ENCODE measurements at places on chromosomes 2 and 18.

DNA sequence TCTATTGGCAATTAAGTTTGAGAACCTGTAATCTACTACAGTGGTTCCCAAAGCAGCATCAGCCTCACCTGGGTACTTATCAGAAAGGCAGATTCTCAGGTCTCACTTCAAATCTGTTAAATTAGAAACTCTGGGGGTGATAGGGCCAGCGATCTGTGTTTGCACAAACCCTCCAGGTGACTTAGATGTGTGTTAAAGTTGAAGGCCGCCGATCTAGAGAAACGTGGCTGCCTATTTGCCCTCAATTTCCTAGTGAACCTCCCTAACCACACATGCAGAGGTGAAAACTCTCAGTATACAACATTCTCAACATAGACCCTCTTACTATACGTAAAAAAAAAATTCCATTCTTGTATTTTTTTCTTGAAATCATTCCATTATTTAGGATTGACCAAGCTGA lies 14.2 kb downstream of the KLHL41 start:
- DNase-seq: no peak

- no peak for DNase-seq
Measured at GRCh38 chr18:53385889-53386288, 838.6 kb downstream of the MBD2 start.

- DNase-seq: no peak
Measured at GRCh38 chr2:217993817-217994463, 8.9 kb downstream of the TNS1 start.

- DNase-seq: no peak
Measured at GRCh38 chr2:182228741-182229140, 198.1 kb downstream of the PDE1A start.

- no peak for DNase-seq
Measured at GRCh38 chr18:9244376-9244775, 90.2 kb upstream of the TWSG1 start.

- DNase-seq: no peak
Measured at GRCh38 chr2:119426801-119427395, 4.8 kb upstream of the TMEM37 start.

DNA sequence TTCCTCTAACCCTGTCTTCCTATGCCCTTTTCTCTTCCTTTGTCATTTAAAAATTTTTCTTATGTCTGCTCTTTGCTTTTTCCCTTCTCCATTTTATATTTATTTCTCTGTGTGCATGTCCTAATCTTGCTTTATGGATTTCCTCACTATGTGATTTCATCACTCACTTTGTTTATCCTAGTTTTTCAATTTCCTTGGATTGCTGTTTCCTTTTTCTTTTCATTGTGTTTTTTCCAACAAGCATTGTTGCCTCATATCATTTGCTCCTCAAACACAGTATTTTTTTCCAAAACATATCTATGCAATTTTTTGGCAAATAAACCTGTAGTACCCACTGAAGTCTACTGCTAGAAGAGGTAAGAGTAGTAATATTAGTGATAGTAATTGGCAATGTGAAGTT lies 67.4 kb upstream of the PNPT1 start:
- DNase-seq: no peak

DNA sequence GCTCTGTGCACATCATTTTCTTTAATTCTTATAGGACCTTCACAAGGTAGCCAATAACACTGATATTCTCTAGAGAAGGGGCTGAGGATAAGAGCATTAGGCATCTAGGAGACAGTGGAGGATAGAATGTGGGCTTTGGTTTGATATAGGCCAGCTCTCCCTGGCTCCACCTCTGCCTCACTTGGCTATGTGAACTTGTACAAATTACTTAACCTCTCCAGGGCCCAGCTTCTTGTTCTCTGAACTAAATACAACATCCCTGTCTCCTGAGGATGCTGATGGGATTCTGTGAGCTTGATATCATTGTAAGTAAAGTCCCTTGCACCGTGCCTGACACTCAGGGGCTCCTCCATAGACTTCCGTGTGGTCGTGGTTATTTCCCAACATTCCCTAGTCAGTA lies 87.3 kb downstream of the ACOXL start:
- no peak for DNase-seq

- DNase-seq: no peak
Measured at GRCh38 chr18:58640891-58641610, 12.2 kb upstream of the ALPK2 start.

DNA sequence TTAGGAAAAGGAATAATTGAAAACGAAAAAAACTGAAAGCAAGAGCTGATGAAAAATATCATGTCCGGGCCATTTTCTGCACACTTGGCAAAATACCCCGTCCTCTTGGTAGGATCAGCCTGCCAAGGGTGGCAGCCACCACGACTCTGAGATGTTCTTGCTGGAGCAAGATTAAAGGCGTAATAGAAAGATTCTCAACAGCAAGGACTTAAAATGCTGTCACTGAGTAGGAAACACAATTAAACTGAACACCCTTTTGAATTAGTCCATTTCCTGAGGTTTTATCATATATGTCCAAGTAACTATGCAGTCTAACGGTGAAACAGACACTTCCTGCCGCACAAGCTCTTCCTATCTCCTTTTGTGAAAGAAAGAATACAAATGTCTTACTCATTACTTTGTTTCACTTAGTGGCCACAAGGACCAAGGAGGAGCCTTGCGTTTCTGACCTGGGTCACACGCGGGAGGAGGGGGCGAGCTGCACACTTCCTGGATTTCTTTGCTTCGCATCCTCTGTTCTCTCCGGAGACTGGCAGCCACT lies 222.7 kb downstream of the PIEZO2 start:
- no peak for DNase-seq

DNA sequence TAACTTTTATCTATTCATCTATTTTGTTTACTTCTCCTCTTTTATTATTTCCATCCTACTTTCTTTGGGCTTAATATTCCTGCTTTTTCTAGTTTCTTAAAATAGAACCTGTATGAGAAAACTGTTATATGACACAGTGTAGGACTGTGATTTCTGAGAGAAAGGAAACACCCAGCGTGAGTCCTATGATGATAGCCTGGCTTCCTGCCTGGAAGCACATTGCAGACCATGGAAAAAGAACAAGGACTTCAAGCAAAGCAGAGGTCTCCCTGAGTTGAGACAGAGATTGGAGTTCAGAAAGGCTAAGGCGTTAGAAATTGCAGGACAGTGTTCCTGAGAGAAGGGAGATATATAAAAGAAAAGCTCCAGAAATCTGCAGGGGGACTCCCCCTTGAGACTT lies 7.8 kb downstream of the RBM44 start:
- no peak for DNase-seq

GRCh38 chr2:199743415-199744120 lies 107.4 kb downstream of the FTCDNL1 start:
- no peak for DNase-seq

- DNase-seq: no peak
Measured at GRCh38 chr2:17646081-17646554, 105.6 kb downstream of the VSNL1 start.

DNA sequence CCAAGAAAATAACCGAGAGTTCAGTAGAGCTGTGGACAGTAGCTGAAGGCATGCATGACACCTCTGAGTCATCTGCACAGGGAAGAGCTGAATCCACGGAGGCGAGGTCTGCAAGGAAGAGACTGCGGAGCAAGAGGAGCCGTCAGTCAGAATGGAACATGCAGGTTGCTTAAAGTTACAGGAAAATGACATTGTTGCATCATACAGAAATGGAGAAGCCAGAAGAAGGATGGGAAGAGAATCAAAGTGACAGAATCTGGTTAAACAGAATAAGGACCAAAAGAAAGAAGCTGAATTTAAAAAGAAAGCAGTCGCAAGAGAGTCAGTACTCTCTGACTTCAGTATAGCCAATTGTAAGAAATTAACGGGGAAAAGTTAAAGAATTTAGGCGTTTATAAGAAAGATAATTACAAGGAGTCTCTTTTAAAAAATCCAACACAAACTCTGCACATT lies 533.8 kb downstream of the ADCYAP1 start:
- DNase-seq: no peak

- DNase-seq: no peak
Measured at GRCh38 chr18:63177259-63177658, 142.3 kb downstream of the BCL2 start.

- DNase-seq: no peak
Measured at GRCh38 chr2:134657650-134658250, 61.0 kb downstream of the TMEM163 start.

DNA sequence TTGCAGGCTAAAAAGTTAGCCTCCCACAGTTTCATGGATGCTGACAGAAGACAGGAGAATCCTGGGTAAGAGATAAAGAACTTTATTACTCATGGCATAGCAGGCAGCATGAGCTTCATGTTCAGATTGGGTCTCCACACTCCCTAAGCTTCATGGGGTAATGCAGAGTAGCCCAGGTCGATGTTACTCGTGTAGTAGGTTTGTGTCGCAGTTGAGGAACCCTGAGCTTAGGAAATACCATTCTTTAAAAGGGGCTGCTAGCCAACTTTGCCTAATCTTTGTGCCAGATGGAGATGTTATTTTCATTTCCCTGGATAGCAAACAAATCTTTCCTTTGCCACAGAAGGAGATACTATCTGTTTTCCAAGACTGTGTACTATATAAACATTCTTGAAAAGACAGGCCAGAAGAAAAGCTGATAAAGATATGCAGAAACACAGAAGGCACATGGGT lies 117.6 kb downstream of the LTBP1 start:
- DNase-seq: no peak

- no peak for DNase-seq
Measured at GRCh38 chr2:216700781-216701180, 5.4 kb upstream of the IGFBP5 start.

GRCh38 chr2:111972955-111973565 lies 74.7 kb downstream of the MERTK start:
- no peak for DNase-seq

GRCh38 chr2:148949348-148949747 lies 74.3 kb downstream of the KIF5C start:
- no peak for DNase-seq

GRCh38 chr2:30366199-30366691 lies 80.8 kb upstream of the LCLAT1 start:
- DNase-seq: no peak

GRCh38 chr2:190266314-190266713 lies 53.3 kb downstream of the HIBCH start:
- DNase-seq: no peak

DNA sequence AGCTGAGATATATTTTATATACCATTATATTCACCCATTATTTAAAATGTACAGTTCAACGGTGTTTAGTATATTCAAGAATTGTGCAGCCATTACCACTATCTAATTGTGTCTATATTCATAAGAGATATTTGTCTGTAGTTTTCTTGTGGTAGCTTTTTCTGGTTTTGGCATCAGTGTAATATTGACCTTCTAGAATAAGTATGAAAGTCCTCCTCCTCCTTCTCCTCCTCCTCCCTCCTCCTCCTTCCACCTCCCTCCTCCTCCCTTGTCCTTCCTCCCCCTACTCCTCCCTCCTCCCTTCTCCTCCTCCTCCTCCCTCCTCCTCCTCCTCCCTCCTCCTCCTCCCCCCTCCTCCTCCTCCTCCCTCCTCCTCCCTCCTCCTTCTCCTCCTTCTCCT lies 72.0 kb downstream of the MERTK start:
- DNase-seq: no peak

GRCh38 chr2:9069543-9069942 lies 66.1 kb upstream of the MBOAT2 start:
- DNase-seq: no peak

- no peak for DNase-seq
Measured at GRCh38 chr2:238941262-238941792, 93.4 kb downstream of the TWIST2 start.

DNA sequence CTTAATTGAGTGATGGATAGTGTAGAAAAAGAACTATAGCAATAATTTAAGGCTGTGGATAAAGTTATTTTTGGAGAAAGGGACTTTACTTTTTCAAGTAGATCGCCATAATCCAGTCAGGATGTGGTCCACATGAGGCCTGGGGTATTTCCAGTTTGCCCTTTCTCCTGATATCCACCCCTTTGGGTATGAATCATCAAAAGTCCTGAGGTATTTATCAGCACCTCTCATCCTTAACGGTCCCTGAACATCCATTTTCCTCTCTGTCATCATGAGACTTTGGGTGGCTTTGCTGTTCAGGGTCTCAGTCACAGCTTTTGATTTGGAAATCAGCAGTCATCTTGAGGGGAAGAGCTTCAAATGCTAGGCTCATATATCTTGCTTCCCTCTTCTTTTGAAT lies 39.3 kb upstream of the ELAC1 start:
- DNase-seq: no peak

- DNase-seq: no peak
Measured at GRCh38 chr2:144461308-144461766, 58.6 kb downstream of the ZEB2 start.

DNA sequence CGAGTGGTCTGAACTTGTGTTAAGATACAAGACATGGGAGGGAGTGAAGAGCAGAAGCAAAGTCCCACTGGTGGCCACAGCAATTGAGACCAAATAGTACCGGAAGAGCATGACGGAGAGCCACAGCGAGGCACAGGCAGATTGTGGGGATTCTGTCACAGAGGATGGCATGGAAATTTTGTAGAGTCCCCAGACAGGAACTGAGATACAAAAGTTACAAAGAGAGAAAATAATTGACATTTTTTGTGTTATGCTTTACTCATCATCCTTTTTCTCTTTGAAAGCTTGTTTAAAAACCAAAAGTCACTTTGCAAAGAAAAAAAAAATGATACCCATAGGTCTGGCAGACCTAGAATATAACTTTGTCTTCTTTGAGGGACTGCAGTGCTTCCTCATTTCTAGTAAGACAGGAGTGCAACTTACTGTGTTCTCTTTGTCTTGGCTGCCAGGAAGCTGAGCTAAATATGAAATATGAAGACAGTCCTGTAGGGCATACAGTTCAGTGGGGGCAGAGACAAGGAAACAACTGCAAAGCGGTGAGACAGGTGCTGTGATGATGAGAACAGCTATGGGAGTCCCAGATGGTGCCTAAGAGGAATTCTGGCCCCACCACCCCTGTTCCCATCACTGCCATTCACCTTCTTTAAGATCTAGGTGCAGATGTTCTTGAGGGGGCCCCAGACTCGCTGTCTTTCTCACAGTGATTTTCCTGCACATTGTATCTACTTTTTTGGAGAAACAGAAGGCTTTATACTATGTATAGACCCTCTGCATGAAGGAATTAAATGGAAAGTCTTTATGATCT lies 5.2 kb downstream of the ARHGAP25 start:
- no peak for DNase-seq

DNA sequence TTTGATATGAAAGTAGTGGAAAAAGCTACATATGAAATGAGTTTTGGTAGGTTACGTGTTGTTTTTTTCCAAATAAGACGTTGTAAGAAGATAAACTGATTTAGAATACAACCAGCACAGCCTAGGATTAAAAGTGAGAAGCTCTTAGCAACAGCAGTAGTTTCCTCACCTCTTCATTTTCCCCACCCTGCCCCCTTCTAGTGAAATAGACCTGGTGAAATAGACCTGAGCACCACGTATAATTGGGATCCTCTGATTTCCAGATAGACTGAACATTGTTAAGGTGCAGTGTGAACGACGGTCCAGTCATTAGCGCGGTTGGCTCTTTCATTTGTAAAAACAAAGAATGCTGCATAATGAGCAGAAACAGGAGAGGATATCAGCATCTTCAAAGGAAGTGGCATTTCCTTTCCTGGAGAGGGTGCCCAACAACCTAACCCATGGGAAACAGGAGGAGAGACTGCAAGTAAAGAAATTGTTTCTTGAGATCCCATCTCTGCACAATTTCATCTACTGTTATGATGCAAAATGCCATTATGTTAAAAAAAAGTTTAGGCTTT lies 114.3 kb downstream of the FIGN start:
- DNase-seq: no peak
